Stimulated activated CD8-positive, alpha-beta memory T cell treated with anti-CD3 and anti-CD28 coated beads, Interleukin-2, amount 100 ng/mL, for 1 hour (primary cell): ENCODE measurements at places on chromosomes 4 and X.

- no peak for DNase-seq
Measured at GRCh38 chrX:30577362-30577991, at the start of gene TASL. Gene TASL (minus strand): TSS chrX:30577766. CDS start chrX:30560355, 17,411 bp downstream.

- no peak for DNase-seq
Measured at GRCh38 chrX:30572004-30572403, 5.6 kb downstream of the TASL start.

GRCh38 chr4:25001509-25001908 is 29.2 kb downstream of the LGI2 start:
- no peak for DNase-seq

GRCh38 chr4:72954811-72955210 is 114.7 kb downstream of the COX18 start:
- DNase-seq: no peak

DNA sequence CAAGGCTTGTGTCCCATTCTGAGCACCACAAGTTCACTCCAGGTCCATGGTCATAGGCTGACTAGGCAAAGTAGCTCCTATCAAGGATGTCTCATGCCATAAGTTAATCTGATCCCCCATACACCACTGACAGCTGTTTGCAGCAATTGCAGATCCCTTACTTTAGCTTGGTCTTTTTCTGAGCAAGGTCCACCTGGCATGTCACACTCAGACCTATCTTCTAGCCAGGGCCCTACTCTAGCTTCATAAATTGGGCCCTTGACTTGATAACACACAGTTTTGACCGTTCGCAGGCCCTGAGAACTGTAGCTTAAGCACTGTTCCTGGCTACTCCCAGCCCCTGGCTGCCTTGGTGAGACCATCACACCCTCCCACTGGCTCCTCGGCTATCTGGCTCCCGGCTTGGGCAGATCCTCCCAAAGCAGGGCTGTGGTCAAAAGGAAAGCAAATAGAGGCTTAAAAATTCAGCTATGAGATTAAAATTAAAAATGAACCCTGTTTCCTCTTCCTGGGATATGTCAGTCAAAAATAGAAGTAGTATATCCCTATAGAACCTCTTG is 427.4 kb downstream of the RAB28 start:
- no peak for DNase-seq

DNA sequence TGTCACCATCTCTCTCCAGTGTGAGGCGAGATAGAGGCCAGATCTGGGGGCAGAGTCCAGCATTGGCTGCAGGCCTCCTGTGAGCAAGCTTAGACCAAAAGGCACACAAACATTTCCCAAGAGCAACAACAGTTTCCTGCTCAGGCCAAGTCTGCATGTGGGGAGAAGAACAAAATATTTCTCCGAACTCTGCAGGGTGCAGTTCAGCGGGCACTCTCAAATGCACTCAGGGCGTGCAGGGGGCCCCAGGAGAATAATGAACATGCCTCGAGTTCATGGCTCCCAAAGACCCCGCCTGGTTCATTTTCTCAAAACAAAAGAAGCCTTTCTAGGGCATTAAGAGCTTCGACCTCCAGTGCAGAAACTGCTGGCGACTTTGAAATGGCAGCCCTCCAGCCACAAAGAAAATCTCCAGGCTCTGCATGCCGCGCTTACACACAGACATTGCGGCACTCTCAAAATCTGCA is 57.8 kb upstream of the HELT start:
- no peak for DNase-seq

- no peak for DNase-seq
Measured at GRCh38 chrX:82813671-82814078, 694.4 kb upstream of the POU3F4 start.

- no peak for DNase-seq
Measured at GRCh38 chr4:144342949-144343760, 202.6 kb upstream of the GYPA start.

GRCh38 chr4:141388481-141388880 is 167.8 kb downstream of the ZNF330 start:
- no peak for DNase-seq

DNA sequence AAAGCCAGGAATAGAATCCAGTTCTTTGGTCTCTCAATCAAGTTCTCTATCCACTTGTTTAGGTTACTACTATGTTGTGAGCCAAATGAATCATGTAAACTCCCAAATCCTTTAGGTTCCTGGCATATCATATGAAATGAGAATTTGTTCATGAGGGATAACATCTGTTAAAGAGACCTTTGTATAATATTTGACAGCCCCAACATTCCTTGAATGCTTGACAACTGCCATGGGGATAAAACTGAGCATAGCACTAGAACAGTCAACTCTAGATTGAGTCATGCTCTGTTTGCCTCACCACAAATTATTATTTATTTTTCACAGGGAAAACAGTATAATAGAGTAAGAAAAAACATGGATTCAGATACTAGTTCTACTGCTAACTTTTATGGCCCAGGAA is 93.3 kb downstream of the NAA11 start:
- DNase-seq: no peak

- no peak for DNase-seq
Measured at GRCh38 chr4:80173401-80173800, 23.9 kb upstream of the PRDM8 start.

DNA sequence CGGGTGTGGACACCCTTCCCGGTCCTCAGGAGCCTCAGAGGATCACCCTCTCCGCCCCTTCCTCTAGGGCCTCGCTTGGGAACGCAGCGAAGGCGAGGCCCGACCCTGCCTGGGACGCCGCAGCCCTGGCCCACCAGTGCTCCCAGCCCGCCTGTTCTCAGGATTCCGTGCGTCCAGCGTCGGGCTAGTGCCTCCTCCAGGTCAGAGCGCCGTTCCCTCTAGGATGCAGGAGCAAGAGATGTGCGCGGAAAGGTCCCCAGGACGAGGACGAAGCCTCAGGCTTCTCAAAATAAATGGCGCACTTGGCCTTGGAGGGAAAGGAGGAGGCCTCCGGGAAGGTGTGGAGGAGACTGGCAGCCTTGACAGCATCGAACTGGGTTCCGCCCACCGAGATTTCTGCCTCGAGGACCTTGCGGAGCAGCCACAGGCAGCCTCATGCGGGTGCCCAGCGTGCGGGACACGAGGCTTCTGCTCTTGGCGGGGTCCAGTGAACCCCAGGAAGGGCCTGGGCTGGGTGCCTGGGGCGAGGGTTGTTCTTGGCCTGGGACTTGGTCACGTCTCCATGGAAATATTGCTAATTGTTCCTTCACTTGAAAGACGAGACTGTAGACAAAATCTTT is 35.1 kb downstream of the PITX2 start:
- no peak for DNase-seq

DNA sequence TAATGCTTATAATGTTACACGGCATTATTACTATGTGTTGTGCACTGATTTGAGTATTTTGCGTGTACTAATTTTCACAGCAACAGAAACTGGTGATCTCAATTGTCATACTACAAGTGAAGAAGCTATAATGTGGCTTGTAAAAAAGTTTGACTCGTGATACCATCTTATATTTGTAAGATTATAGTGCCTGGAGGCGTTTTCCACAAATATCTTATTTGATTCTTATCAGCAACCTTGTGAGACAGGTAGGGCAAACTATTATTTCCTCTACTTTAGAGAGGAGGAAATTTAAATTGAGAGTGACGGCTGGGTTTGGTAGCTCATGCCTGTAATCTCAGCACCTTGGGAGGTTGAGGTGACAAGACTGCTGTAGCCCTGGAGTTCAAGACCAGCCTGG is 4.5 kb downstream of the CUL4B start:
- DNase-seq: no peak

GRCh38 chrX:14598330-14598729 is 69.0 kb downstream of the GLRA2 start:
- DNase-seq: no peak

GRCh38 chr4:174381440-174381800 is 97.7 kb downstream of the CEP44 start:
- DNase-seq: no peak

DNA sequence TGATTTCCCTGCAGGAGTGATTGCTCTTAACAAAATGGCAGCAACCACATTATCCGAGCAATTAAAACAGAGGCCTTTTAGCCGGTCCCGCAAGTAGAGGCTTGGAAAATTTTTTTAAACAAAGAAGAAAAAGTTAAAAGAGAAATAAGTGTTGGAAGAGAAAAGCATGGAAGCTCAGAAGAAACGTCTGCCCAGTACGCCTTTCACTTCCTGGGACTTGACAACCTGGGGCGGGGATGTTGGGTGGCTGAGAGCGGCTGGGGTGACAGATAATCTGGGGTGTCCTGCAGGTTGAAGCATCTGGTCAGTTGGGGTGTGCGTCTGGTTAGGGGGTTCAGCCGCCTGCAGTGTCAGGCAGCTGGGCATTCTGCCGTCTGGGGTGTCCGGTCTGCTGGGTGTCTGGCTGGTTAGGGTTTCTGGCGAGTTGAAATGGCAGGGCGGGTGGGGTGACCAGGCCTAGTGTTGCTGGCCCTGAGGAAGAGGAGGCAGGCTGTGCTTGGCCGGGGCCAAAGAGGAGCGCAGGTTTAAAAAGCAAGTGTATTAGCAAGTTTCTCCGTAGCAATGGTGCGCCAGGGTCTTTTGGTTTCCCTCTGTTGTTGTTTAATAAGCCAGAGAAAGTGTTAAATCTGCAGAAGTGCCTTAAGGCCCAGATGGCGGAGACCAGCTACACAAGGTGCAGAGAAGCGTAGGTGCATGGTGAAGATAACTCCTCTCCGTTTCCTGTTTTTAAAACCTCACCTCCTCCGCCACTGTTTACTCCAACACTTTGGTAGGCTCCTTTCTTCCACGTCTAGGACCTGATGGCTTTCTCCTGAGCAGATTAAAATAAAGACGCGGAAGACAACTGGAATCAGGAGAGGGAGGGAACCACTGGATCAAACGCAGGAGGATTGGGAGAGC is 5.6 kb downstream of the HAND2 start:
- no peak for DNase-seq

GRCh38 chrX:134240209-134240608 is 3.2 kb downstream of the CCDC160 start:
- no peak for DNase-seq

- no peak for DNase-seq
Measured at GRCh38 chrX:11899091-11899490, 141.1 kb downstream of the MSL3 start.

GRCh38 chr4:25654971-25655963 is at the start of gene SLC34A2:
Gene SLC34A2 (plus strand): TSS chr4:25655851. CDS start chr4:25662501, 6,650 bp downstream.
- no peak for DNase-seq

- DNase-seq: no peak
Measured at GRCh38 chrX:110216027-110216426, 101.9 kb downstream of the AMMECR1 start.

GRCh38 chr4:108649863-108650211 is 562 bp upstream of the OSTC start:
- DNase-seq: no peak

GRCh38 chr4:100632163-100632562 is 114.3 kb upstream of the EMCN start:
- DNase-seq: no peak

GRCh38 chr4:8560265-8561047 is 19.7 kb upstream of the GPR78 start:
- DNase-seq: no peak

DNA sequence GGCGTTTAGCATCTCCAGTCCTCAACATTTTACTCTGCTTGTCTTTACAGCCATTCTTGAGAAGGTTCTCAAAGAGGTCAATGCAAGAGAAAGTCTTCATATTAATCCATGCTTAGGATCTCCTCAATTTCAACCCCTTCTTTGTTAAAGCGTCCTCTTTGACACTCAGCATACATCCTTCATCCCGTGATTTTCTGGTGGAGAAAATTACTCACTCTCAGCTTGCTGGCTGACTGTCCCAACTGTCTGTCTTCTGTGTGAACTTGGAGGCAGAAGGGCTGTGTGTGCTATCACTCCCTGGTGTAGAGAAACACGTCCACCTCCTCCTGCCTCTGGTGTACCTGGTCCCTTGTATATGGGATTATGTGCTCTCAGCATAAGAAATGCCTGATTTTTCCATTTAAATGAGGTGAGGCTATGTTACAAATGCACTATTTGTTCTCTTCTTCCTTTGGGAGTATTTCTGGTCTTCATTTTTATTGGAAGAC is 57.8 kb downstream of the GALNT7 start:
- no peak for DNase-seq

DNA sequence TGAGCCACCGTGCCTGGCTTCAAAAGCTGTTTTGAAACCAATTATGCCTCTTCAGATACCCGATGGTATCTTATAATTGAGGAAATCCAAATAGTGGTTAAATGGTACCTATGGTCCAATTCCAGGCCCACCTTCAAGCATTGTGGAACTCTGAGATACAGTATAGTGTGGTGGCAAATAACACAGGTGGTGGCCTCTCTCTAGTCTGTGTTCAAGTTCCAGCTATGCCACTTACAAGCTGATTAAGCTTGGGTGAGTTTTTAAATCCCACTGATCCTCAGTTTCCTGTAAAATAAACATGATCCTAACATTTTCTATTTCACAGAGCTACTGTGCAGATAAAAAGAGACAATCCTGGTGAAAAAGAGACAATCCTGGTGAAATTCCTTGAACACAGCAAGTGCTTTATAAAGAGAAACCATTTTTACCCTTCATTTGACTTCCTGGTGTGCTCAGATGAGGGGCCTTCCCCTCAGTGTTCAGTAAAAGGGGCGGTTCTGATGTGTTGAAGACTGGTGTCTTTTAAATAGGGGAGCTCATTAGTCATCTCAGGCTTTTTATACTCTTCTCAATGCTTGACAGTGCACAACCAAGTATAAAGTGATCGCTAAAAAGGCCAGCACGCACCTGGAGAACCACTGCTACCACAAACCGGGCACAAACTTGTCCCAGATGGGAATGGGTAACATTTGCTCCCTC is 30.8 kb upstream of the CD40LG start:
- no peak for DNase-seq

DNA sequence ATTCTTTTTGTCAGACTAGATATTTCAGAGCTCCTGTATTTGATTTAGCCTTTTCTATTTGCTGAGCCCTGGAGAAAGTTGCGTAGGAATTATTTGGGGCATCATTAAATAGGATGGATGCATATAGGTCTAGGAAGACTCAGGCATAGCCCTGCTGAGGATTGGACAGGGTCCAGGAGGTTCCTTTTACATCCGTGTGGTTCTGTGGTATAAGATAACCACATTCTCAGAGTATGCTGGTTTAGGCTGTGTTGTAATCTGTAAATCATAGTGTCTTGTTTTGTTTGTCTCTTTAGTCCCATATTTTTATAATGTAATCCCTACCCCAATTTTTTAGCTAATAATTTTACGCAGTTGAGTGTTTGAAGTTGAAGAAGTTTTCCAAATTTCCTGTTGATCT is 513.7 kb downstream of the RPA4 start:
- DNase-seq: no peak

GRCh38 chr4:129350834-129351721 is 255.1 kb downstream of the C4orf33 start:
- DNase-seq: no peak

DNA sequence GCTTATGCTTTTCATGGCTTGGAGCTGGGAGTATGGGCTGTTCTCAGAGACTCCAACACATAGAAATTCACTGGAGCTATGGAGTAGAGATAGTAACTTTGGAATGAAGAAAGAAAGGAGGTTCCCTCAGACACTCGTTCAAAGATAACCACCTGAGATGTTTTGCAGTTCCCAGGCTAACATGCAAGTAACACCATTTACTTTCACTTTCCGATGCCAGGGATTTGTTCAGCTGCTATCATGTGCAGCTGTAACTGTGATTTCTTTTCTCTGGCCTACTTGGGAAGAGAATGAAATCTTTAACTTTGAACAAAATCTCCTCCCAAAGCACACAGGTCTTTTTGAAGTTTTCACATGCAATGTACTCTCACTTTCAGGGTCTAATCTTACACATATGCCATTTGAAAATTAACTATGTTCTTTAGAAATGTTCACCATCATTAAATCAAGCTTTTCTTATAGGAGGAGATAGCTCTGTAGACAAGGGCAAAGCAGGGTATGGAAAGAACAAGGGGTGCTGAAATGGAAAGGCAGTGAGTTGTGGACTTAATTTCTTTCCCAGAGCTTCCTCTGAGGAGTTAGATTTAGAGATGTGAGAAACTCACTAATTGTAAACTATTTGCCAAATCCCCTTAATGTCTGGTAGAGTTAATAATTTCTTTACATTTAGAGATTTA is 514.3 kb downstream of the PDHA2 start:
- DNase-seq: no peak
